ENCODE measurements at places on chromosomes 2 and 18. TPM values are rescaled to one million over a fixed set of nuclear protein-coding genes. Genes with fewer than 3 reads are reported as not detected.

Gene CHRND
- not detected for total RNA-seq

Gene SLC66A3
- 68.8 TPM for total RNA-seq

Gene GALM
- 54.2 TPM for total RNA-seq

DNA sequence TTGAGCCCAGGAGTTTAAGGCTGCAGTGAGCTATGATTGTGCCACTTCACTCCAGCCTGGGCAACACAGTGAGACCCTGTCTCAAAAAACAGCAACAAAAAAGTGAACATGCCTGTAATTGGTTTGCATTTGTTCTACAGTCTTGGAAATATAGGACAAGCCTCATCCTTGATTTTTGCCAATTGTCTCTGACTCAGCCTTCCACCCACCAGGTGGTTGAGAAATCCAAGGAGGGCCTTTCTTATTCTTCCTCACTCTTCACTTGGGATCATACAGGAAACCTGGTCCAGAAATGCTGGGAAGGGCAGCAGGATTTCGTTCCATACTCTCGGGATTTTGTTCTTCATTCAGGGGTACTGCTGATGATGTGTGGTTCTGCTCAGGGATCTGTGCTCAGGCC lies 94.6 kb downstream of the CDC42EP3 start:
- H3K27me3 ChIP-seq: no peaks in the 10 kb centered on the region
- H3K4me3 ChIP-seq: no peak overlapping the region
- DNase-seq: no peak
- H3K27ac ChIP-seq: no peak overlapping the region
- no peaks in the 10 kb centered on the region for H3K36me3 ChIP-seq
